ENCODE measurements at places on chromosomes 11 and 22. TPM values are rescaled to one million over a fixed set of nuclear protein-coding genes. Genes with fewer than 3 reads are reported as not detected.

Gene DDTL
- not detected for total RNA-seq

Gene OTOG
- total RNA-seq = 2.4 TPM

Gene ZFTA
- total RNA-seq = 22.9 TPM

Gene TSPAN32
- total RNA-seq = 1.1 TPM

Gene TRIM49D2
- not detected for total RNA-seq

Gene PGA5
- not detected for total RNA-seq

Gene XRRA1
- 40.9 TPM for total RNA-seq

Gene SOX6
- total RNA-seq = 33.1 TPM

Gene MRGPRE
- 0.46 TPM for total RNA-seq

Gene CNIH2
- total RNA-seq = 56.0 TPM

Gene ZPR1
- 53.2 TPM for total RNA-seq

Gene TMEM258
- 81.7 TPM for total RNA-seq

Gene NPAS4
- total RNA-seq = 0.46 TPM

Gene TSGA10IP
- not detected for total RNA-seq

Gene BARX2
- total RNA-seq = 1.0 TPM

Gene CRYBB3
- not detected for total RNA-seq

Gene TMEM109
- total RNA-seq = 36.6 TPM

Gene MB
- 1.4 TPM for total RNA-seq

Gene IGLL1
- total RNA-seq = not detected

Gene APOA5
- not detected for total RNA-seq

Gene TP53I11
- 18.1 TPM for total RNA-seq

Gene IL17REL
- total RNA-seq = 0.18 TPM

Gene FZD4
- total RNA-seq = 15.8 TPM

Gene ZP1
- not detected for total RNA-seq

Gene MMP27
- not detected for total RNA-seq

Gene CD248
- total RNA-seq = 2.2 TPM

Gene SCGB1D1
- not detected for total RNA-seq

Gene ARHGEF17
- 102 TPM for total RNA-seq

Gene DEPDC7
- total RNA-seq = 3.2 TPM

Gene CRACR2B
- 0.88 TPM for total RNA-seq

Gene LYVE1
- 8.2 TPM for total RNA-seq

Gene BTBD18
- total RNA-seq = not detected

Gene NDUFV1
- 275 TPM for total RNA-seq

Gene GLB1L2
- total RNA-seq = 2.2 TPM

Gene CENATAC
- total RNA-seq = 74.2 TPM

Gene CREBZF
- total RNA-seq = 66.6 TPM

Gene TRAPPC4
- total RNA-seq = 39.9 TPM

Gene KLHL22
- total RNA-seq = 44.9 TPM

Gene PKDREJ
- total RNA-seq = not detected

Gene NUDT22
- 37.2 TPM for total RNA-seq

Gene KCNQ1OT1
- 5.0 TPM for total RNA-seq

Gene TTC38
- 14.5 TPM for total RNA-seq

Gene SLC7A4
- 7.2 TPM for total RNA-seq

Gene ANKK1
- total RNA-seq = 0.32 TPM

Gene MGAT3
- 100.0 TPM for total RNA-seq

Measured in dorsolateral prefrontal cortex (tissue), 122 donors.